ENCODE measurements at places on chromosomes 1 and 21.
A peak's percentile ranks its signal among the peaks of the same experiment; 100 is the strongest.

GRCh38 chr1:112988367-112988766 lies 32.4 kb upstream of the SLC16A1 start:
- no peak for DNase-seq

DNA sequence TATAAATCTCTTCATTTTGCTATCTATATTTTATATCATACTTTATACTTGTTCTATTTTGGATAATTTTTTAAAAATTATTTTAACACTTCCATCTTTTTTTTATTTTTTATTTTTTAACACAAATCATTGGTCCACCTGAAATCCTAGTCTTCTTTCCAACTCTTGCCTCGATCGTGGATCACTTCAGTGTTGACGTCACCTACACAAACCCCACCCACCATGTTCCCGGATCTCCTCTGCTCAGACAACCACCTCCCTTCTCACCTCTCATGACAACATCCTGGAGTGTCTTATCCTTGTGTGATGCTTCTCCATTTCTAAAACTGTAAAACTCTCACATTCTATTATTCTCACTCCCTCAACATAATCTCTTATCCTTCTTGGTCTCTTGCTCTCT lies 34.1 kb upstream of the BTG3 start:
- no peak for DNase-seq

GRCh38 chr1:9746211-9746610 lies 77.6 kb downstream of the CLSTN1 start:
- DNase-seq = no peak

DNA sequence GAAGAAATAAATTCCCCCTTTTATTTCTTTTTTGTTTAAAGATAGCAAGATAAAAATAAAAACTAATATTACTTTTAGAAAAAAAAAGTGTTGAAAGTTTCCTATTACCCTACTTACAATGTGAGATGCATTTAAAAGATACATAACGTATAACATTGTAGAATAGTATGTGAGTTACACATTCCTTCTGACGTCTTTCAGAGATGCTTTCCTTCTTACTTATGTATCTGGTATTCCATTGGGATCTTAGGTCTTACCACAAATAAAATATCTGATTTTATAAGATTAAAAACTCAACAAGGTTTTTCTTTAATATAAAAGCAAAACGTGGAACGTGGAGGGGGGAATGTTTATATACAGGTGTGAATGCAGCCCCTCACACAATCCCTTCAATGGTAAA lies 147.2 kb upstream of the ETS2 start:
- DNase-seq = no peak

GRCh38 chr1:70714149-70714548 lies 303.1 kb downstream of the CTH start:
- DNase-seq = no peak

DNA sequence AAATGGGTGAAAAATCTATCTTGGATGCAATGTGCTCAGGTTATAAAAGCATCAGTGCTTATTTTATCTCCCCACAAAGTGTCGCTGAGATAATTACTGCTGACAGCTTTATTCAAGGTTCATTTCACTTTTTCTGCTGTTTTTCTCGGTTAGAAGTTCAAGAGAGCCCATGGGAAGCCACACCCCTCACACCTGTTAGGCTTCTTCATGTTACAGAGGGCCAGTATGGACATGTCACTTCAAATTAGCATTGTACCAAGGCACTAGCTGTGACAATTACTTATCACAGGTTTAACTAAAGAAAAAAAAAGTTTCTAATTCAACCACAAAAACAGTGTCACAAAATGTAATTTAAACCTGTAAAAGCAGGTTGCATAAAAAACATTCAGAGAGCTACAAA lies 187.3 kb upstream of the DMRTA2 start:
- DNase-seq = no peak

GRCh38 chr1:74113333-74113732 lies 84.6 kb downstream of the LRRIQ3 start:
- no peak for DNase-seq

DNA sequence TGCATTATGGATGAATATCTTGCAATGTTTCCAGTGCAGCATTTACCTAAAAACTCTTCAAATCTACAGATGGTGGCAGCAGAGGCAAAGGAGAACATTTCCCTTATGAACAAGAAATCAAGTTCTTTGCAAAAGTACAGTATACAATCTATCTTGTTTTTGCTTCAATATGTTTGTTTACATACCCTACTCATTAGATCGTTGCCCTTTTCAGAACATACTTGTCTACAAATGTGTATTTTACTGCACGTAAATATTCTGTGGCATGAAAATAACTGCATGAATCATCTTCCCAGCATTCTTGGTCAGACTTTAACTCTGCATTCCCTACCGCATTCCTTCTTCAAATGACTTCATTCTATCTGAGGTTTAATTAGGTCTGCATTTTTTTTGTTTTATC lies 212.7 kb downstream of the ZP4 start:
- no peak for DNase-seq

DNA sequence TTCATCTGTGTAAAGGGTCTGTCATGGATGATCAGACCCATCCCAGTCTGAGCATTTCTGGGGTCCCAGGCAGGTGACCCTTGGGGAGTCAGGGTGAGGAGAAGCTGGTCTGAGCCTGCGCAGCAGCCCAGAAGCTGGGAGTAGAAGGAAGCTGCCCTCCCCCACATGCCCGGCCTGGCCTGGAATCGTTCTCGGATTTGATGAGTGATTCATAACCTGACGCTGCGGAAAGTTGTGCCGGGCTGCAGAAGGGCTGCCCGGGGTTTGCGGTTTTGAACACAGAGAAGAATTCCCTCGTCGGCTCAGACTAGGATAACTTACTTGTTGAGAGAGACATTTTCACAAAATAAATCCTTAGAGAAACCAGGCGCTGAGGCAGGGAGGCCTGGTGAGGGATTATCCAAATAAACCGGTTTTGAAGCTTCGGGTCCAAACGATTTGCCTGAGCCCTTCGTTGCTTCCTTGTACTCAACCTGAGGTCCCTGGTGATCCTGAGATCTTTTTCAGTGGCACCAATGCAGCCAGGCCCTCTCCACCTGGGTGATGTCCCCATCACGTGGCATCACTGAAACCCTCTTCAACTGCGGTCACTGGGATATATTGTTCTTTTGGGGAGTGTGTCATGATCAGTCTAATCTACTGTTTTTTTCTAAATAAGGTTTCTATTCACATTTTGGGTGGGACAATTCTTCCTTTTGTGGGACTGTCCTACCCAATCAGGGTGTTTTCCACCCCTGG lies 29.2 kb downstream of the EPHB2 start:
- no peak for DNase-seq

DNA sequence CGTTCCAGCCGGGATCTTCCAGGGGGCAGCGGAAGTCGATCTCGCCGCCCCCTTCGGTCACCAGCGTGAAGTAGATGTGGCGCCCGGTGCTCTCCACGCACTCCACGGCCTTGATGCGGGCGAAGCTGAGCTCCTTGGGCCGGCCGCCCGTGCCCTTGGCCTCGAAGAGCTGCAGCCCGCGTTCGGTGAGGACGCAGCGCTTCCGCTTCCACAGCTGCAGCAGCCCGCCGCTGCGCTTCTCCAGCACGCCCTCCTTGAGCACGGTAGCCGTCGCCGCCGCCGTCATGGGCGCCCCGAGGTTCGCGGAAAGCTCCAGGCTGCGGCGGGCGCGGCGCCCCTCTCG lies 516 bp downstream of the PHLDA3 start:
- no peak for DNase-seq

DNA sequence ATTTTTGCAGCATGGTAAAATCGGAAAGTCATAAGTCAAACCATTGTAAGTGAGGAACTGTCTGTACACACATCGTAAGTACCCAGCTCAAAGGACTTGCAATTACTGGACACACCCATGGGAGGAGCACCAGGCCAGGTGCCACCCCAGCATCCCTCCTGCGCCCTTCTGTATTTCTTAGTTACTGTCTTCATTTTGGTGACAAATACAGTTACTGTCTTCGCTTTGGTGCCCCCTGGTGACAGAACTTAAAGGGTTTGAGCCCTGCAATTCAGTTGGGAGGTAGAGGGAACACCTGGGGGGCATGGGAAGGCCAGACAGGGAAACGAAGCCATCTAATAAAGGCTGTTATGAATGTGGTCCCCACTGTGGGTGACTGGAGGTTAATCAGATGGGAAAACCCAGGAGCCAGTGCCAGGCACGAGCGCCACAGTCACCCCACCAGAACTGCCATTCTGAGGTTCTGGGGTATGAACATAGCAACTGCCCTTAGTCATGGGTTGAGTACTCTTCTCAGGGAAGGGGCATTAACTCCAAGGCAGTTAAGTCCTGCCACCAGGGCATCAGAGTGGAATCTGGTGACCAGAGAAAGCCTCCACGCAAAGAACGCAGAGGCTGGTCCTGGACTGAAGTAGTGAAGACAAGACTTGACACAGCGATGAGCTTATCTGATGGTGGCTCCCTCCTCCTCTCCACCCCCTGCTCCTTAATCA lies 612.9 kb downstream of the PTPRU start:
- peak; percentile 13 for DNase-seq

GRCh38 chr1:116826818-116827606 lies 72.8 kb downstream of the CD2 start:
- peak; percentile 45 for DNase-seq

- DNase-seq = no peak
Observed at GRCh38 chr1:12467570-12468286, 150.3 kb downstream of the DHRS3 start.

GRCh38 chr1:183407474-183407873 lies 10.7 kb downstream of the NMNAT2 start:
- no peak for DNase-seq

DNA sequence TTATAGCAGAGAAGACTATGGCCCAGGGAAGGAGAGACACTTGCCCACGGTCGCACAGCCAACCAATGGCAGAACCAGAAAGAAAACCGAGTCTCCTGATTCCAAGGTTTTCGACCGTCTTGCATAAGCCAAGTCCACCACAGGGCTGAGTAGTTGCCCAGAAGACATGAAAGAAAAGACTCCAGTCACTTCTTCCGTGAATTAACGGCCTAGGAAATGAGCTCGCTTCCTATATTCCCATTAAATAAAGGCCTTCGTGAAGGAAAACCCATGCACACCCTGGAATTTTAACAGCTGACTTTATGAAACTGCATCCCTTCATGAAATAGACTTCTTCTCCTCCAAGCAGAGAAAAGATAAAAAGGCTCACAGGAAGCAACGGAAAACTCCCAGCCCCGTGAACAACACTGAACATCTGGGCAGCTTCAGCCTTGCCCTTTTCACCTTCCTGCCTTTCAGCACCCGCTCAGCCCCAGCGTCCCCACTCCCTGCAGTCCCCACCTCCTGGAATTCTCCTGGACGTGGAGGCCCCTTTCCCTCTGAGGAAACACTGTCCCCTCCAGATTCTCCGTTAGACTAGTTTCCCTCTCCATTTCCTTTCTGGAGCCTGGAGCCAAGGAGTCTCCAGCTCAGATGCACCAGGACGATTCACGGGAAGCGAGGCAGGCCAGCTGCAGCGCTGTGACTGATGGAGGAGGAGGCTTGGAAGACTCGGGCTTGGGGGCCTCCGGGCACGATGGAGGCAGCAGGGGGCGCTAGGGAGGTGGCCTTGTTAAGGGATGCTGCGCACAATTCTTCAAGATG lies 2.7 kb upstream of the MYOC start:
- peak; percentile 30 for DNase-seq

- DNase-seq = no peak
Observed at GRCh38 chr1:80050085-80050484, 1043.6 kb upstream of the ADGRL4 start.
